GM23338 (cell line): ENCODE measurements at places on chromosomes 4 and X. TPM values are rescaled to one million over a fixed set of nuclear protein-coding genes. Genes with fewer than 3 reads are reported as not detected.

RS1 gene
- total RNA-seq: not detected in 2 replicates

GRCh38 chr4:8919651-8920288 lies 48.1 kb upstream of the HMX1 start:
- no peaks in the 10 kb centered on the region for H3K27me3 ChIP-seq
- no peak overlapping the region for H3K27ac ChIP-seq
- no peak for DNase-seq
- H3K36me3 ChIP-seq: no peaks in the 10 kb centered on the region
- no peak overlapping the region for H3K4me3 ChIP-seq
- H3K4me1 ChIP-seq: no peaks in the 10 kb centered on the region

DNA sequence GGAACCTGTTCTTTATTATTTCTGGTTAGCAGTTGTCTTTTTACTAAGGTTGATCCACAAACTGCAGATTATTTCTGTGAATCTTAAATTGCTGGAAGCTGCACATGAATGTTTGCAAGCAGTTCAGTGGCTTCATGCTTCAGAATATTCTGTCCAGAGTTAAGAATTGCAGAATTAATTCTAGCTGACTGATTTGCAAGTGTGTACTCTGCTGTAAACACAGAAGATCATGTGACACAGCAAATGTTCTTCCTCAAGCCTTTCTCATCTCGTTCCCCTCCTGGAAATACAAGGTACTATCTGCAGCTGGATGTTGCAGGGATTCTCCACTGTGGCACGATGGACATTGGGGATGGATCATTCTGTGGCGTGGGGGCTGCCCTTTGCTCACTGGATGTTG lies 16.8 kb upstream of the CLTRN start:
- H3K27ac ChIP-seq: no peak overlapping the region

- H3K27me3 ChIP-seq: no peaks in the 10 kb centered on the region
- no peak overlapping the region for H3K4me3 ChIP-seq
- H3K36me3 ChIP-seq: no peaks in the 10 kb centered on the region
- H3K27ac ChIP-seq: no peak overlapping the region
Measured at GRCh38 chr4:102787944-102788343, 27.2 kb upstream of the MANBA start.

ADAM29 gene
- 0.04 TPM in 1 of 2 replicates, not detected in the other for total RNA-seq

- no peaks in the 10 kb centered on the region for H3K4me1 ChIP-seq
- H3K4me3 ChIP-seq: no peak overlapping the region
- H3K36me3 ChIP-seq: no peaks in the 10 kb centered on the region
- no peak overlapping the region for H3K27ac ChIP-seq
- DNase-seq: no peak
Measured at GRCh38 chr4:21517126-21517859, 431.3 kb downstream of the KCNIP4 start.

RENBP gene
- 8.6 and 10.3 TPM in 2 replicates for total RNA-seq

DNA sequence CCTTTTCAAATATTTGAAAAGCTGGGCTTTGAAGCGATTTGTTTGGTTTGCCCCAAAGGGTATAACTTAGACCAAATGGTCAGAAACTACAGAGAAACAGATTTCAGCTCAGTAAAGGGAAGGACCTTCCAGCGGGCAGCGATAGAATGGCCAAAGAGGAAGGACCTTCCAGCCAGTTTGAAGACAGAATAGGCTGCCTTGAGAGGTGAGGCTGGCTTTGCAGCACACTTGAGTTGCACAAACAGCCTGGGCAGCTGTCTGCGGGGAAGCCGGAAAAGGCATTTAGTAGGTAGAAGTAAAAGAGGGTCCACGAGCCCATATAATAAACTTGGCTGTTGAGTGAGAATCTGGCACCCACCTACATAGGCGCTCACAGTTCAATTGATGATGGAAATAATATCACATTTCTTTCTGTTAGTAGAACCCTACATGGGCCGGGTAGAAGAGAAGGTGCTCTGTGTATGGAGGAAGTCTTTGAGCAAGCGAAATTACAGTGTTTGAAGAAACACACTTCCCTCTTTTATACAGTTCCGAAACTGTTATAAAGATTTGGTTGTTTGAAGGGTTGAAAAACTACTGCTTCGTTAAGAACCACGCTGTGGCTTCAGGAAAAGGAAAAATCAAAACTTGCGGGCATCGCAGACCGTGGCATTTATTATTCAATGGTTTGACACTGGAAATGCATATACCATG lies 75.0 kb upstream of the SORBS2 start:
- H3K4me3 ChIP-seq: no peak overlapping the region
- no peaks in the 10 kb centered on the region for H3K36me3 ChIP-seq
- no peak overlapping the region for H3K27ac ChIP-seq
- no peaks in the 10 kb centered on the region for H3K4me1 ChIP-seq

FRMPD3 gene
- total RNA-seq: 1.4 and 1.8 TPM in 2 replicates

DNA sequence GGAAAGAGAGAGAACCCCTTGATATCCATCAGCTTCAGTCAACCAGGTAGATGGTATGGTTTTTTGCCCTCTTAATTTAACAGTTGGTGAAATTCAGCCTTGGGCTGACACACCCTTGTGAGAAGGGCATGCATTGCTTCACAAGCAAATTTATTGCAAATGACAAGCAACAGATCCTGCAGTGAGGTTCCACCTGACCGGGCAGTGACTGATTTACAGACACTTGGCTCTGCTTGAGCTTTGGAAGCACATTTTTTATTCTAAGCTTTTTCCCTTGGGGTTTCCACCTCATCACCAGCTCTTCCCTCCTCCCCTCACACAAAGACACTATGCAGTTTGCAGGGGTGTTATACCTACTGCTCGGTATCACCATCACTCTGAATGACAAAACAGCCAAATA lies 28.3 kb upstream of the SERTM2 start:
- no peaks in the 10 kb centered on the region; the same call in 1 of the 2 replicates for H3K4me1 ChIP-seq
- H3K36me3 ChIP-seq: no peaks in the 10 kb centered on the region
- H3K27ac ChIP-seq: no peak overlapping the region
- H3K4me3 ChIP-seq: no peak overlapping the region
- no peaks in the 10 kb centered on the region for H3K27me3 ChIP-seq
- no peak for DNase-seq

DNA sequence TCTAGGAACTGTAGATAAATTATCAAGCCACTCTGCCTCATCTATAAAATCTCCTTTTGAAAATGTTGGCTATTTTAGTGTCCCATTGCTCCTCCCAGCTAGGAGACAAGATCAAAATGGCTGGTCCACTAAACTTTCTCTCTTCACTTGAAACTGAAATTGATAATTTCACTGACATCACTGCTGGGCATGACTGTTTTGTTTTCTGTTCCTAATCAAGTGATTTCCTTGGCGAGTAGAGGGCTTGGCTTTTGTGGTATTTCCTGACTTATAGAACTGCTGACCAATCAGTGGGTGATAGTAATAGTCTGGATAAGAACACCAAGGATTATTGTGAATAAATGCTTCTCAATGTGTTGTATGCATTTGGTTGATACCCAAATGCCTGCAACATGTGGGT lies 2152.9 kb downstream of the ARAP2 start:
- H3K4me1 ChIP-seq: no peaks in the 10 kb centered on the region
- no peaks in the 10 kb centered on the region for H3K27me3 ChIP-seq
- no peak for DNase-seq
- H3K36me3 ChIP-seq: no peaks in the 10 kb centered on the region
- no peak overlapping the region for H3K27ac ChIP-seq

GRCh38 chr4:174204164-174204831 lies 79.2 kb downstream of the FBXO8 start:
- H3K27ac ChIP-seq: no peak overlapping the region
- DNase-seq: peak; percentile 28
- peaks cover 7% of the 10 kb centered on the region; the same call in 1 of the 2 replicates for H3K4me1 ChIP-seq

GRCh38 chr4:26930964-26931363 lies 70.3 kb downstream of the STIM2 start:
- no peaks in the 10 kb centered on the region for H3K36me3 ChIP-seq
- no peak overlapping the region for H3K4me3 ChIP-seq
- DNase-seq: peak; percentile 13
- no peak overlapping the region; the same call in 1 of the 2 replicates for H3K27ac ChIP-seq

CT45A10 gene
- total RNA-seq: not detected in 2 replicates

TXK gene
- 0.14 and 0.50 TPM in 2 replicates for total RNA-seq

DNA sequence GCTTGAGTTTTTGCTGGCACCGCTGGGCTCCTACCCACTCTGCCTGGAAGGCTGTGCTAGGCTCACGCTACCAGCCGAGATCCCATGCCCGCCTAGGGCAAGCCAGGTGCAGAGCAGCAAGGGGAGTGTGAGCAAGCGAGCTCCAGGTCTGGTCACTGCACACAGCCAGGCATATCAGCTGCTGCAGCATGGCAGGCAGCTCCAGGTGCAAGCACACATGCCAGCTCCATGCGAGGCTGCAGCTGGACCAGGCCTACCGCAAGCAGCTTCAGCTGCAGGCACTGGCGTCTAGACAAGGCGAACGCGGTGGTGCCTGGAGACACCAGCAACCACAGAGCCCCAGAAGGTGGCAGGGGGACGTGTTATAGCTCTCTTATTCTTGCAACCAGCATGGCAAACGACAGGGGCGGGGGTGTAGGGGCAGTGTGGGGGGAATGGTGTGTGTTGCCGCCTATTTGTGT lies 614.7 kb upstream of the EPHA5 start:
- no peaks in the 10 kb centered on the region for H3K27me3 ChIP-seq
- no peak overlapping the region for H3K27ac ChIP-seq
- H3K4me1 ChIP-seq: no peaks in the 10 kb centered on the region
- no peaks in the 10 kb centered on the region for H3K36me3 ChIP-seq
- no peak overlapping the region for H3K4me3 ChIP-seq
- DNase-seq: no peak

DNA sequence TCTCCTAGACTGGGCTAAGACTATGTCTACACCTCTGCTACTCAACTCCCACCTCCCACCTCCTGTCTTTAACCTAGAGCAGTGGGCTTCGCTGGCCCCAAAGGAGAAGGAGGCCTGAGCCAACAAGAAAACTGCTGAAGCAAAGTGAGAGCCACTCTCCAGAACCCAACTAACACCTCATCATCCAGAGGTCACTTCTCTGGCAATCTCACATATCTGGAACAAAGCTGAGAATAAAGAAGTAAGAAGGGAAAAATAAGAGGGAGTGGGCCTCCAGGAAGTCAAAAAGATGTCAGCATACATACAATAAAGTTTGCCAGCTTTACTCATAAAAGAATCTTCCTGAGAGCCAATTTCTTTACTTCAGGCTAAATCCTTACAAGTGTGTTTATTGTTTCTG lies 18.6 kb upstream of the FGF16 start:
- H3K36me3 ChIP-seq: no peaks in the 10 kb centered on the region
- DNase-seq: no peak
- peaks cover 13% of the 10 kb centered on the region for H3K4me1 ChIP-seq
- no peak overlapping the region for H3K4me3 ChIP-seq

DNA sequence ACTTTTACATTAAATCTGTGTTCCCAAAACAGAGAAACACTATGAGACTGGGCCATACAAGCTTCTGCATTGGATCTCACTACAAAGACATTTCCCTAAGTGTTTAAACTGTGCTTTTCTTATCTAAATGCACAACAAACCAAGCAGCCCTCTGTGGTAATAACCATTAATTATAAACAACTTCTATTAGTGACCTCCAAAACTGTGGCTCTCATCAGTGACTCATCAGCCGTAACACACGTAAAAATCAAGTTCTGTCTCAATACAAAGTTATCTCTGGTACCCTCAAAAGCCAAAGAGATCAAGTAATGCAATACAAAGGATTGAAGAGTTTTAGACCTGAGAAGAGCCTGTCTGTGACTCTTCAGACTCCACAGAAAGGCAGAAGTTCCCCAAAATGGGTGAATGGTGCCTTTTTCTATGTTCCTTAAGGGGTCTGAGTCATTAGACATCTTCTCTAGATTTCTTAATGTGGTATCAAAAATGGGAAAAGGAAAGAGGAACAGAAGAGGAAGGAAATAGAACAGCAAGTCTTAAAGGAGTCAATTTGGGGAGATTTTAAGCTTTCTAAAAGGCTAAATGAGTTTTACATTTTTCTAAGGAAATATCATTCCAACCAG lies 189.8 kb upstream of the PPP1R2C start:
- H3K27ac ChIP-seq: no peak overlapping the region
- DNase-seq: no peak
- H3K4me3 ChIP-seq: no peak overlapping the region
- no peaks in the 10 kb centered on the region for H3K36me3 ChIP-seq

- DNase-seq: peak; percentile 60
- no peaks in the 10 kb centered on the region for H3K4me1 ChIP-seq
- no peak overlapping the region for H3K27ac ChIP-seq
- no peak overlapping the region for H3K4me3 ChIP-seq
Measured at GRCh38 chr4:23717528-23718248, 172.2 kb downstream of the PPARGC1A start.

SGMS2 gene
- 0.35 and 0.43 TPM in 2 replicates for total RNA-seq

DNA sequence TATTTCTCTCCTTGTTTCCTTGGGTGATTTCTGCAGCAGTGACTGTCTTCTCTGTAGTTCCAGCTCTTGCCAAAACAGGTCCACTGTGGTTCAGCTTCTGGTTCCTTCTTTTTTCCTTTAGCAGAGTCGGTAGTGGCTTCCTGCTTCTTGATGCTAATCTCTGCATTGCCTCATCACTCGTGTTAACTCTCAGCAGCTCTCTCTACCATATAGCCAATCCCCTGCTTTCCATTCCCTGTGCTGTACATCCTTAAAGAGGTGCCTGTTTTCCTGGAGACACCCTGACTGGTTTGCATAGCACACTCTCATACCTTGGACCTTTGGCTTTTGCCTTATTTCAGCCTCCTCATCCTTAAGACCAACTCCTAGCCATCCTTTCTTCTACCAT lies 191.2 kb upstream of the LNX1 start:
- no peaks in the 10 kb centered on the region; the same call in 1 of the 2 replicates for H3K4me1 ChIP-seq
- no peaks in the 10 kb centered on the region for H3K36me3 ChIP-seq
- no peak for DNase-seq
- no peak overlapping the region for H3K27ac ChIP-seq
- H3K4me3 ChIP-seq: no peak overlapping the region

GRCh38 chrX:77014377-77015372 lies 432.5 kb upstream of the FGF16 start:
- no peaks in the 10 kb centered on the region for H3K27me3 ChIP-seq
- peak; percentile 75 for DNase-seq
- H3K27ac ChIP-seq: no peak overlapping the region

DNA sequence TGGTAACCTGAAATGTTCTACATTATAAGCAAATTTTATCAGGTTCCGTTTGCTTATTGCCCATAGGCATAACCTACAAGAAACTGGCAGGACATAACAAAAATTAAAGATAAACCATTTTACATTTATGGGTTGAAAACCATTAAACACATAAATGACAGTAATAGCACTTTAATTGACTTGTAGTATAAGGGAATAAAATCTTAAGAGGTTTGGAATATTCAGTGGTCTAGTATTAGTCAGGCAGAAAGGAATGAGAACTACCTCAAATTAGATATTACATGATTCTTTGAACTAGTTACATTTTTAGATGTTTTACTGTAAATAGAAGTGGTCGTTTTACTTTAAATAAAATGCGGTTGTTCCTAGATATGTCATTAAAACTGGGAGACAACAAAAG lies 111.9 kb downstream of the ADAMTS3 start:
- no peaks in the 10 kb centered on the region for H3K36me3 ChIP-seq
- H3K4me3 ChIP-seq: no peak overlapping the region
- DNase-seq: no peak
- no peak overlapping the region for H3K27ac ChIP-seq
- no peaks in the 10 kb centered on the region; the same call in 1 of the 2 replicates for H3K4me1 ChIP-seq

GRCh38 chrX:86604607-86605006 lies 456.4 kb downstream of the DACH2 start:
- DNase-seq: no peak
- H3K27ac ChIP-seq: no peak overlapping the region
- no peaks in the 10 kb centered on the region for H3K4me1 ChIP-seq
- no peaks in the 10 kb centered on the region for H3K27me3 ChIP-seq

GDPD2 gene
- total RNA-seq: 10.3 and 11.3 TPM in 2 replicates

SPANXN4 gene
- not detected in 2 replicates for total RNA-seq

NAP1L2 gene
- 16.2 and 24.0 TPM in 2 replicates for total RNA-seq
